ENCODE measurements at places on chromosomes 2 and 18.

DNA sequence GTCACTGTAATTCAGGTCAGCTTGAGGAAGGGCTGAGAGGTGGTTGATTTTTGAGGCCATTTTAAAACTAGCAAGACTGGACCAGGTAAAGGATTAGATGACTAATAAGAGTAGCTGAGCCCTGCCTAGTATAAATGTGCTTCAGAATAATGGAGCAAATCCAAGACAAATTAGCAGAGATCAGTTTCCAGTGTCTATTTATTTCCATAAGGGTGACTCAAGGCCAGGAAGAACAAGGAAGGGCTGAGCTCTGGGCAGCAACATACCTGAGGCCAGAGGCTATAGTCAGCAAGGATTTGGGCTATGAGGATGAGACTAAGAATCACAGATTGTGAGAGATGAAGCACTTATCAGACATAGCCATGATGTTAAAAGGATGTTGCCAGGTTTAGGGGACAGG is 339.0 kb upstream of the LRRTM1 start:
- no peak for DNase-seq

DNA sequence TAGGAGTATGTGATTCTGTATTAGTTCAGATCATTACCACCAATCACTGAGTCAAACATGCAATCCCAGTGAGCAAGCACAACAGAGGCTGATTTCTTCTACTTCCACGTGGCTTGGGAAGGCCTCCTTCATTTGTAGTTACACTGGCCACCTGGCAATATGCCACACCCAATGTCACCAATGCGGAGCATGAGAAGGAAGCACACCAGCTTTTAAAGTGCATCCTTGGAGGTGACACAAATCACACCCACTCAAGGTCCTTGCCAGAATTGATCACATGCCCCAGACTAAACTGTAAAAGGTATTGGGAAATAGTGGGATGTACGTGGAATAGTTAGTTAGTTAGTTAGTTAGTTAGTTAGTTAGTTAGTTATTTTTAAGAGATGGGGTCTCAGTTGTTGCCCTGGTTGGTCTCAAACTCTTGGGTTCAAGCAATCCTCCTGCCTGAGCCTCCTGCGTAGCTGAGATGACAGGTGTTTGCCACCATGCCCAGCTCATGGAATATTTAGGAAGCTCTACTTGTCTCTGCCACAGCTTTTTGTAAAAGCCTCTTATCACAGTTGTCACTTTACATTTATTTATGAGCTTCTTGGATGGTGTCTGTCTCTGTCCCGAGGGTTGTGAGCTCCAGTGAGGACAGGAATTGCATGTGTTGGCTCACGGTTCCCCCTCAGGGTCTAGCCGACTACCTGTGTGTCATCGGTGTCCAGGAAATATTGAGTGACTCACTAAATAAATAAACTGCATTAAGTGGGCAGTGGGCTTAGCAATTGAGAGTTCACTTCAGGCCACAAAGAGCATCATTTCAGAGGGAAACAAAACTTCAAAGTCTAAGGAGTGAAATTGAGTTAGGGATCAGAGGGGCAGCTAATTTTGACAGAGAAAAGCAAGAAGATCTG is 28.1 kb upstream of the CAB39 start:
- DNase-seq, result no peak

GRCh38 chr18:41162781-41163180 is 792.3 kb upstream of the PIK3C3 start:
- no peak for DNase-seq

DNA sequence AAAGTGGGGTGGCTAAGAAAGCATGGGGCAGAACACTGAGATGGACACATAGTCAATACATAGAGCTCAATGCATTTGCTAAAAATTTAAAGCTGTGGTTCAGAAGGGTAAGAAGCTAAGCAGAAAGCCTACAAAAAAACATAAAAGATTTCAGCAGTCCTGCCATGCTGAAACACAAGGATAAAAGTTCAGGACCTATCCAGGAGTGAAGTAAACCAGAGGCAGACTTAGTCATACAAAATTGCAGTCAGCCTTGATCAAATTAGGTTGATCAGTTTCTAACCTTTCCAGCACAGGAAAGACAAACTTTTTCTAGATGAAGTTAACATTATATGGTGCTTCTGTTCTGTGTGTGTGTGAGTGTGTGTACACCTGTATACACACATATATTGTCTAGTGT is 120.8 kb upstream of the RBMS1 start:
- no peak for DNase-seq

GRCh38 chr2:158546412-158547144 is 89.8 kb downstream of the PKP4 start:
- DNase-seq, result no peak

DNA sequence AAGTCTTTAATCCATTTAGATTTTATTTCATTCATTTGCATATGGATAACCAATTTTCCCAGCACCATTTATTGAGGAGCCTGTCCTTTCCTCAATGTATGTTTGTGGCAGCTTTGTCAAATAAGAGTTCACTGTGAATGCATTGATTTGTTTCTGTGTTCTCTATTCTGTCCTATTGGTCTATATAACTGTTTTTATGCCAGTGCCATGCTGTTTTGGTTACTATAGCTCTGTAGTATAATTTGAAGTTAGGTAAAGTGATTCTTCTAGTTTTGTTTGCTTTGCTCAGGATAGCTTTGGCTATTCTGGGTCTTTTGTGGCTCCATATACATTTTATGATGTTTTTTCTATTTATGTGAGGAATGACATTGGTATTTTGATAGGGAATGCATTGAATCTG is 7.4 kb downstream of the MYO3B start:
- no peak for DNase-seq

- no peak for DNase-seq
Observed at GRCh38 chr2:46179037-46179621, 118.1 kb upstream of the EPAS1 start.

GRCh38 chr2:174157053-174157452 is 91.3 kb downstream of the OLA1 start:
- DNase-seq, result no peak

DNA sequence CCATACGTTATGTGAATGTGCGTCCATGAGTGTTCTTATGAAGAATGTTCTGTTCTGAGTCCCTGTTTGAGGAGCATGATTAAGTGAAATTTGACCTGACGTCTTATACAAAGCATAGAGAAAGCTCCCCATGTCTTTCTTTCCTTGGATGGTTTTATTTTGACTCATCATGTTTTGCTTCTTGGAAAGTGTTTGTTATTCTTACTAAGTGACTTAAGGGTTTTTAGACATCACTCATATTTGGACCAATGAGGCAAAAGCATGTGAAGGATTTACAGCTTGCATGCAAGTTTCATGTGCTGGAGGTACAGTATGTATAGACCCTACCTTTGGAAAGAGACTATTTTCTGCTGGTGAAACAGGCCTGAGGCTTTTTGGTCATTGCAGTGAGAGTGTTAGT is 33.5 kb upstream of the ZEB2 start:
- no peak for DNase-seq

DNA sequence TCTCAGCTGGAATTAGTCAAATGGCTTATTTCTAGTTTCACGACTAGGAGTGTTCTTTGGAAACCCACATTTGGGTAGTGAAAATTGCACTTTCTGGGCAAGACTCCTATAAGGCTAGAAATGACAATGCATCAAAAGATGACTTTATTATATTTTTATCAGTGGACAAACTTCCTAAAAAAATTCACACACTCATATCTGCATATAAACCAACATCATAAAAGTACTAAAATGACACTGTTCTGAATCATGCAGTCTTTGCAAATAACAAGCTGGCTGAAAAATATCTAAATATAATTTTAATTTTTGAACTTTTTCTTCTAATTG is 17.6 kb downstream of the MXD1 start:
- no peak for DNase-seq

DNA sequence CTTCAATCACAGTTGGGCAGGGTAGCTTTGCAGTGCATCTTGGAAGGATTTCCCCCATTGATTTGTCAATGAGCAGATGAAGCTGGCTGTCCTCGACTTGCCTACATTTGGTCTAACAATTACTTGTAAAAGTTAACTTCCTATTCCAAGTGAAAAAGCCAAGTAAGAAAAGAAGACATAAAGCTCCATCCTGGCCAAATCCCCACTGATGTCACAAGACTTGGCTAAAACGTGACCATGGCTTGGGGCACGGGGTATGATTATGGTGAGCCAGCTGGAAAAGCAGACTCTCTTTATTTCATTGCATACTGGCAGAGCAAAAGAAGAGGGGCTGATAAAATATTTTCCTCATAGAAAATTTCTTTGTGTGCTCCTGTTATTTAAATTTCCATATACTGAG is 25.4 kb upstream of the PID1 start:
- no peak for DNase-seq

- no peak for DNase-seq
Observed at GRCh38 chr2:172241222-172241621, 138.5 kb upstream of the DLX2 start.
